ENCODE measurements at places on chromosomes 6 and 20.

DNA sequence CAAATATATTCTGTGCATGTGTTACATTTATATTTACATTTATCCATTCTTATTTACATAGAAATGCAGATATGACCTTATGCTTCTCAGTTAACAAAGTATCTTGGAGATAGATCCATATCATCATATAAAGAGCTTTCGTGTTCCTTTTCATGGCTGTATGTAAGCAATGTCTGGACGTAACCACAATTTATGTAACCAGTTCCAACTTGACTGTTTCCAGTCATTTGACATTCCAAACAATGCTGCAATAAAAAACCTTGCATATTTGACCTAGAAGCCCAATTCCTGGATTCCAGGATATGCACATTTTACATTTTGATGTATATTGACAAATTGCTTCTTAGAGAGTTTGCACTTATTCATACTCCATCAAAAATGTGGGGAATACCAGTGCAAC lies 113.7 kb upstream of the F13A1 start:
- no peak for DNase-seq

DNA sequence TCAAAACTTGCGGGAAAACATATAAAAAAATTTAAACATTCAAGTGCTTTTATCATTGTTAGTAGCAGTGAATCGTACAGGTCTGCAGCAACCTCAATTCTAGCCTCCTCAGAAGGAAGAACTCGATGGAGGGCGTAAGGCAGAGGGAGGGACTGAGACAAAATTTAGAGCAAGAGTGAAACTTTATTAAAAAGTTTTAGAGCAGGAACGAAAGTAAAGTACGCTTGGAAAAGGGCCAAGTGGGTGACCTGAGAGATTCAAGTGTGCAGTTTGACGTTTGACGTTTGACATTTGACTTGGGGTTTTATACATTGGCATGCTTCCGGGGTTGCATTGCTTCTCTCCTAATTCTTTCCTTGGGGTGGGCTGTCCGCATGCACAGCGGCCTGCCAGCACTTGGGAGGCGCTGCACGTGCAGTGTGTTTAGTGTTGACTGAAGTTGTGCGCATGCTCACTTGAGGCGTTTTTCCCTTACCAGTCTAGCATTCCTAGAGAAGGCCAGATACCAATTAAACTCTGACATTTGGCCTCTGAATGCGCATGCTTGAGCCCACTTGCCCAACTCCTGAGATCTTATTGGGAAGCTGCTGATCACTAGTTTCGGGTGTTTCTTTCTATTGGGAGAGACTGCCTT lies 82.6 kb downstream of the TBX18 start:
- DNase-seq, result no peak

DNA sequence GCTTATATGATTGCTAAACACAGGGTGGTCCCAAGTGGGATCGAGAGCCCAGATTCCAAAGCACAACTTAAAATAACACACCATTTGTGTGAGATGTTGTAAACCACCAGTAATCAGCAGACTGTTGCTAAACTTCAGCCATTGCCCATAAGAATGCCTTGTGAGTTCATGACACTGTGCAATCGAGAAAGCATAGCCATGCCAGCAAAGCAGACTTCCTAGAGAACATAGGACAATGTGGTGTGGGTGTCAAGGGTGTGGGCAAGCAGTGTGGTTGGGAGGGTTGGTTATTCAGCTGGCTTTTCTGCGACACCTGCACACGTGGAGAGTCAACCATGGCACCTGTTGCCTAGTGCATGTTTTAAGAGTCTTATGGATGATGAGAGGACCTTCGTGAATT lies 16.1 kb upstream of the CALHM6 start:
- DNase-seq, result no peak

- DNase-seq, result no peak
These were observed 17.2 kb upstream of the TBC1D20 start for GRCh38 chr20:479487-479886.

DNA sequence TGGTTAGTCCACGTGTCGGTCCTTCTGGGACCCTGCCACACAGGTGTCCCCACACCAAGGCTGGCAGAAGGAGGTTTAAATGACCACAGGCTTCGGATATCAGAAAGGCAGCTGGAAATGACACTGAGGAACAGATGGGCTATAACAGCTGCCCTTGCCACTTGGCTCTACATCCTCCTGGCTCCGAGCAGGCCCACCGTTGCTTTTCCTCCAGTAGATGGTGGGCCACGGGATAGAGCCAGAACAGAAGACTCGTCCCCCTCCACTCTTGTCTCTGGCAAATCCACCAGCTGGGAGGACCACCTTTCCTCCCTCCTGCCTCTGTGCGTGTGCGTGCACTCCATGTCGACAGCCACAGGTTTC lies 17.6 kb downstream of the WRNIP1 start:
- DNase-seq, result no peak

- no peak for DNase-seq
These were observed 617 bp upstream of the TSPYL1 start for GRCh38 chr6:116280161-116280932.

DNA sequence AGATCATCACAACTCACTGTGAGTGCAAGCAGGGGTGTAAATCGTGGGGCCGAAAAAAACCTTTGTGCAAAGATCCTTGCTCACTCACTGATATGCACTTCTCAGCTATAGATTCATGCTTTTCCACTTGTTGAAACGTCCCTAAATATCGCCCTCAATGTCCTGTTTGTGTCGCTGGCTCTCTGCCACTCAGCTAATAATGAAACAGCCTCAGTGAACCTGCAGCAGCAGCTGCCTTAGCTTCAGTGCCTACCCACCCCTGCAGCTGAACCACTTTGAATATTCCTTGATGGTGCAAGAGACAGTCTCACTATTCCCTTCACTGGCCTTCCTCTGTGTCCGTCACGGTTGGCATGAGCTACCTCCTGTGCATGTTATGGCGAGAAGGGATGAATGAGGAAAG lies 128.9 kb upstream of the NAA20 start:
- no peak for DNase-seq

DNA sequence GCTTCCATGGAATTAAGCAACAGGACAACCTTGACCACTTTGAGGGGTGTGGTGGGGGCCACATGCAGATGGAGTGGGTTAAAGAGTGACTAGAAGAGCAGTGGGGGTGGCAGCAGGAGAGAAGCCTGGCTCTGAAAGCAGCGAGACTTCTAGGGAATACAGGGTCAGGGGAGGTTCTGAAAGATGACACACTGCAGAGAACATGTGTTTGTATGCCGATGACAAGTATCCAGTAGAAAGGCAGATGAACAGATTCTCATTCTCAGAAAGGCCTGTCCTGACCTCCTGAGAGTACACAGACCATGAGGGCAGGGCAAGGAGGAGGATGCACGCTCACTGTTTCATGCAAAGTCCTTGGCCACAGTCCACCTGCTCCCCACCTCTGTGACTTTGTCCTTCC lies 2.9 kb downstream of the LPA start:
- no peak for DNase-seq

GRCh38 chr6:42530751-42531150 lies 33.1 kb upstream of the UBR2 start:
- no peak for DNase-seq

- no peak for DNase-seq
These were observed 203.6 kb downstream of the GMPR start for GRCh38 chr6:16442031-16442430.

- no peak for DNase-seq
These were observed 118.9 kb upstream of the CEP85L start for GRCh38 chr6:118770112-118770788.

DNA sequence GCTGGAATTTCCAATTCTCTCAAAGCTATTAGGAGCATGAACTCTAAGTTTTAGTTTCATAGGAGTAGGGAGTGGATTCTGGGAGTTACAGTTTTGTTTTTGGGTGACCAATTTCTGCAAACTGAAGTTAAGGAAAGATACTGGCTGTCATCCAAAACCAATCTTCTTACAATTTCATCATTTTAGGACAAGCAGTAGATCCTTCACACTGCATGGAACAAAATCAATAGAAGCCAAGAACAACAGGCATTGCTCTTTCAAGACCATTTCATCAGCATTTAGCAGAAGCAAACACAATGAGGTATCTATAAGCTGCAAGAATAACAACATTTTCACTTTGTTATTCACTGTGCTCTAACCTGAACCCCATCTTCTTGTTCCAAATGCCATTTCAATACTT lies 173.0 kb downstream of the GMDS start:
- DNase-seq, result no peak

- no peak for DNase-seq
These were observed 111.4 kb upstream of the PREP start for GRCh38 chr6:105514306-105514705.

- DNase-seq, result no peak
These were observed 56.4 kb upstream of the NXT1 start for GRCh38 chr20:23294166-23294565.

DNA sequence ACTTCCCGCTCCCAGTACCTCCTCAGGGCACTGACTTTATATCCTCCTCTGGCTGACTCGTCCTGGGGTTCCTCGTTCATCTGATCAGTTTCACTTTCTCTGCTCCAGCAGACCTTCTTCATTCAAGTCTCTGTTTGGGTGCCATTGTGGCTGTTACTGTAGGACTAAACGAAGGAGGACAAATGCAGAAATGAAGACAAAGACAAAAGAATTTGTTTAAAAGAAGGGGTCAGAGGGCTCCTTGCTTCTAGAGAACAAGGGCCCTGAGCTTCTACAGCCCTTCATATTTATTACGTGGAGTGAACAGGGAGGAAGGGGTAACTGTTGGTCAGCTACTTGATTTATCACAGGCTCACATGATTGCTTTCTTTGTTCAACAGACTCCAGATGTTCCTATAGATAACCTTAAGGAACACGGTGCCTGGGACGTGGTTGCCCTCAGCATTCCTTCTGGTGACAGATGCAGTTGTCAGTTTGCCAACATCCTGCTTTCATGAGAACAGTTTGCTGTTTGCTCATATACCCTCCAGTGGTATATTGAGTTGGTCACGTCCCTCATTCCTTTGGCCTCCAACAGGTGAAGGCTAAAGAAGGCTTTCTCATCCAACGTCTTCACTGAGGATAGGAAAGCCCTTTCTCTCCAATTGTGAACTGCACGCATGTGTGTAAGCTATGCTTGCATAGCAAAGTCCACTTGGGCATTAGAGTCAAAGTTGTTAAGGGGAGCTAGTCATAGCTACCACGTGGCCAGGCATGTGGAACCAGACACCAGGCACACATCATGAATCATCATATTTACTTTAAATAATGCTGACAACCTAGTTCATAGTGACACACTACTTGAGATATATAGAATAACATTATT lies 69.1 kb upstream of the BTN3A2 start:
- no peak for DNase-seq

DNA sequence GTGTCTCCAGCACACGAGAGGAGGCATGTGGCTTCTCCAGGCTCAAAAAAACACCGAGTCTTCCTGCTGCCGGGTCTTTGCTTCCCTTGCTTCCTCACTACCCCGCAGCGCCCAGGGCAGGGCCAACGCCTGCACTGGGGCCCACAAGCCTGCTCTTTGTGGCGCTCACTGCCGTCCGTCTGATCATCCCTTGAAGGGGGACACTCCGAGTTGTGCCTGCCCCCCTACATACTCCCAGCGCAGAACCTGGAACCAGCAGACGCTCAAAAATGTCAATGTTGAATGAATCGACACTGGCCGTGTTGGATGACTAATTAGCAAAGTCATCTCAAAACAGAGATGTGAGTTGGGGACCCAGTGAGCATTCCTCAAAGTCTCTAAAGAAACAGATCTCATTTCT lies 8.1 kb upstream of the ARFGAP1 start:
- no peak for DNase-seq

DNA sequence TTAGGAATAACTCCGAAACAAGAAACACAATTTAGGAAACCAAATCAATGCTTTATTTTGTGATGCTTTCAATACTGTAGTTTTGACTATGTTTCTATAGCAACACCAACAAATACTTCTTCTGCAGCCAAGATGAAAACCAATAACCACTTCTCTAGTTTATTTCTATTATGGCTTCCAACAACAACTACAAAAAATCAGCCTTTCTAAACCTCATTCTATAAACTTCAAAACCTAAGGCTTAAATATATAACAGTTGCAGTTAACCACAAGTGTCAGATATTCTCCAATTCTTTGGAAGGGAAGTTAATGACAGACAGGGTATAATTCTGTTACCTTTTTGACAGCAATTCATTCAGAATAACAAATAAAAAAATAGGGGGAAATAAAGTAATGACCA lies 80.9 kb downstream of the EPB41L2 start:
- no peak for DNase-seq

GRCh38 chr6:13467216-13467600 lies 20.2 kb downstream of the GFOD1 start:
- no peak for DNase-seq

DNA sequence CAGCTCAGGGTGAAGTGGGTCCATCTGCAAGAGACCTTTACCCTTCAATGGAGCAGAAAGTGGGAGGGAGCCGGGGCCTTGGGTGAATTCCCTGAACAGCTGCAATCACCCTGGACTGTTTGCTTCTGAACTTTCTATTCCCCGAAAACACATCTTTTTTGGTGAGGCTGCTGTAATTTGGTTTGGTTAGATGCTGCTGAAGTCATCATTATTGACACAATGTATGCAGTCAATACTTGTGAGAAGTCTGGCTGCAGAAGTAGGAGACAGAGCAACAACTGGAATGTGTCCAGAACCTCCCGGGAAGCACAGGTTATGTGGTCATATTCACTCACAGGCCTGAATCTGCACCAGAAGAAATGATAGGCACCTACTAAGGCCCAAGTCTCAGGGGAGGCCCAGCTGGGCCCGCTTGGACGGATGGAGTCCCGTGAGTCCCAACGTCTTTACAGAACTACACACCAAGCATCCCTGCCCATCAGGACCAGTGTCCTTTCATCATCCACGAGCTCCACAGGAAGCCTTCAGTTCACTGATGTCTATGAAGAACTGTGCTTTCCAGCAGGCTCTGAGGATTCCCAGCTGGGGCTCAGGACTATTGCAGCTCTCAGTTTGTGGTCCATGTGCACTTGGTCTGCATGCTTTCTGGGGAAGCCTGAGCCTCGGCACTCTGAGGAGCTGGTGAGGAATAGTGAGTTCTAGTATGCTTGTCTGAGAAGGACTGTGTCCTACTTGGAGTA lies 177.6 kb downstream of the THBS2 start:
- no peak for DNase-seq

DNA sequence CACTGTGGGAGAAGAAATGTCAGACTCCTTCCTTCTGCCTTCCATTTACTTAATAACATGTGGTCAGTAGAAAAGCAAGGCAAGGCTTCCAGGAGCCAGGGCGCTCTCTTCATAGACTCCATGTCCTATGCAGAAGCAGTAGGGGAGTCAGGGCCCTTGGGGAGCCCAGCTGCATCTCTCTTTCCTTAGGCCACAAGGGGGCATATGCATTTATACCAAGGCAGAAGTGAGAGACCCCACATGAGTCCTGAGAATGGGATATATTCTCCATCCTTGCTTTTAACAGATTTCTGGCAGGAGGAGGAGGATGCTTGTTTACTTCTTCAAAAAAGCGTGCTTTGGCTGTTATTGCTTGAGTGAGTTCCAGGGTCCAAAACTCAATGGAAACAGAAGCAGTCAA lies 198.5 kb downstream of the HIVEP2 start:
- DNase-seq, result peak; percentile 39

DNA sequence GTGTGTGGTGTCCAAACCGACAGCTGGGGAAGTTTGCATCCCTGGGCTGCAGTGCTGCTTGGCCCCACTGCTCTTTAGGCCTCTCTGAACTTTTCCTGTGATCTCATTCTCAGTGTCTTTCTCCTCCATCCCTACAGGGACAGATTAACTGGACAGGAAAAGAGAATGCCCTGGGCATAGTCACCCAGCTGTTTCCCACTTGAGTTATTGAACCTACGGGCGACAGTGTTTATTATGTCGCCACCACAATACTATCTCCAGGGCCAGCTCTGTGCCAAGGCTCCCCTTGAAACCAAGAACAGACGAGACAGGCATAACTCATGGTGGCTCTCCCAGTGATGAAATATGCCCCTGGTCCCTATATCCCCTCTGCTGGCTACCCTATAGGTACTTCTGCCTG lies 147.8 kb upstream of the EPHA7 start:
- DNase-seq, result no peak

Measured in CD8-positive, alpha-beta T cell (primary cell).